ENCODE measurements at places on chromosomes 2 and 18.

DNA sequence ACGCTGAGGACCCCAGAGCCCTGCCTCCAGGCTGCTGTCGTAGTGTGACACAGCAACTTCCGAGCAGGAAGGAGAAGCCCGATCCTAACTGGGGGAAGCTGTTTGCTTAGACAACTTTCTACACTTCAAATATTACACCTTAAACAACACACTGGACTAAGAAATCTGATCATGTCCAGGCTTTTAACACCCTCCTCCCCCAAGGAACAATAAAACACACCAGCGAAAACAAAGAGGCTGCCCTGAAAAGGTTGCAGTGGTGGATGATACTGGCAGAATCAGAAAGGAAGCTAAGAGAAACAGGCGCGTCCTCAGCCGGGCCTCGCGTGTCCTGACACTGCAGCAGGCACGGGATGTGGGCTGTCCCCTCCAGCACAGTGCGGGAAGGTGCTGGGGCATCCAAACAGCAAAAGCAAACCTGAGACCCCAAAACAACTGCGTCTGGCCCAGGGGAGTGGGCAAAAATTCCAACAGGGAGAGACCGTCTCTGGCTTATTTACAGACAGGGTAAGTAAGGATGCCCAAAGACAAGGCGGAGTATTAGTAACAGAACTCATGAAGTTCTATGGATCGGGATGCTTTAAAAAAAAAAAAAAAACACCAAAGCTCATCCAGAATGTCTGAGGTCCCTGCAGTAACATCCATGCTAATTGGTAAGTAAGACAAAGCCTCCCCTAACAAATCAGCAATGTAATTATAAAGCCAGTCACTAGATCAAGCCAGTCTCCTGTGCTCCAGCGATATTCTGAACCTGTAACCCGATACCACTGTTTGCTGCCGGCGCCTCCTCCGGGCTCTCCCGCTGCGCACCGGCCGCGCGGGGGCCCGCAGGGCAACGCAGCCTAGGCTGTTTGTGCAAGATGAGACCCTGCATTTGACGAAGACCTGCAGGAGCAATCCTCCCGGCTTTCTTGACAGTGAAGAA lies 9.0 kb downstream of the SERTAD2 start:
- DNase-seq, result peak; percentile 48

- no peak for DNase-seq
Observed at GRCh38 chr2:213923543-213923942, 487.3 kb upstream of the VWC2L start.

DNA sequence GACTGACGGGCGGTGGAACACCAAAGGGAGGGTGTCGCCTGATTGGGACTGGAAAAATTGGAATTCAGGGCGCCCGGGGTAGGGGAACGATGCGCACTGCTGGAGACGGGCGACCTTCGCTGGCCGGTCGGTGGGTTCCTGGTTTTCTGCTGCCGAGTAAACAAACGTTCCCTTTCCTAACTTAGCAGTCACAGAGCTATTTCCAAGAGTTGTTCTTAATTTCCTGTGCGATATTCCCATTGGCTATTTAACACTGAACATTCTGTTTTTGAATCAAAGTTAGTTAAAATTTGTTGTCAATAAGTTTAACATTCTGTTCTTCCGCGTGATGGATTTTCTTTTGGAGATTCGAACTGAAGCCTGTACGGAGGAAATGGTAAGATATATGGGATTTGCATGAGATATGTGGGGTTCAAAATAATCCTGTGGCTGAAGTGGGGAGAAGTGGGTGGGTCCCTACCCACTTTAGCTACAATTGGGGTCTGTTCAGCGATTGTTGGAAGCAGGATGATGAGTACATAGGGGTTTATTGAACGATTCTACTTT lies 862 bp downstream of the C18orf54 start:
- DNase-seq, result no peak

DNA sequence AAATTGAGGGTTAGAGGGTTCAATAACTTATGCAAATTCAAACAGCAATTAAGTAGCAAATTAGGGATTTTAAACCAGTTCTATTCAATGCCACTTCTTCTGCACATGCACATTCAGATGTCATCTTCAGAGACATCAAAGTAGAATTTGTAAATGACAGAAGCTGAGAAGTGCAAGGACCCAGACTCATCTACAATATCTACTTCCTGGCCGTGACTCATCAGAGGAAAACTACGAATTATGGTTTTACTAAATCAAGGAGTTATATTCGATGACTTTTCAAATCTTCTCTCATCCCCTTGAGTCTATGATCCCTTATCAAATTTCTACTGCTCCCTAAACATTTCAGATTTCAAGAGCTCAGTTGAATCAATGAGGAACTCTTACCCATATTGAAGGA lies 20.0 kb upstream of the STAT4 start:
- DNase-seq, result no peak

DNA sequence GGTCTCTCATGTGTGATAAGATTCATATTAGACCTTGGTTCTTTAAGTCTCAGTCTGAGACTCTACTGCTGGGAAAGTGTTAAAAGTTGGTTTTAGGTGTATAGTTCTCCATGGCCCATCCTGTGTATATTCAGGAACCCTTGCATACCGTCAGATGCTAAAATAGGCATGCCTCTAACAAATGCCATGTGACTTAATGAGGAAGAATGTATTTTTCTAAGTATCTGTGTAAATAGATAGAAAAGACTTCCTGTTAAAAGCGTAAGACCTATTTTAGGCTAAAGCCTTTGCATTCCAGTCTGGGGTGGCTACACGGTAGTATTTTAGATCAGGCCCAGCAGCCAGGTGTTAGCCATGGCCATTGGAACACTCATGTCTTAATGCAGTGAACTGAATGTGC lies 73.3 kb downstream of the RHBDD1 start:
- DNase-seq, result no peak

DNA sequence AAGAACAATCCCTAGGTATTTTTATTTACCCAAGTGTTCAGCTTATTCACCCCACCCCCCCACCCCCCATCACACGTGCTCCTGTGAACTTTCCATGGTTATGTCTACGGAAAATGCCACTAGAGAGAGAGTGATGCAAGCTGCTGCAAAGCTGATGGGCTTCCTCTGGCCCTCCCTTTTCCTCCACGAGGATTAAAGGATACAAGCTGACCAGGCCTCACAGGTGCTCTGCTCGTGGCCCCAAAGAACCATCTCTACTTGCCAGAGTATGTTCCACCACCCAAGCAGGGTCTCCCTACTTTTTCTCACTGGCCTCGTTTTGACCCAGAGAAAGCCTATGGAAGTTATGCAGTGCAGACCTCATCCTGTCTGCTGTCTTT lies 342.6 kb downstream of the CELF4 start:
- DNase-seq, result no peak

GRCh38 chr2:86768189-86768949 lies 22.3 kb downstream of the CD8A start:
- DNase-seq, result no peak

GRCh38 chr2:12555012-12555645 lies 161.6 kb upstream of the TRIB2 start:
- peak; percentile 16 for DNase-seq

DNA sequence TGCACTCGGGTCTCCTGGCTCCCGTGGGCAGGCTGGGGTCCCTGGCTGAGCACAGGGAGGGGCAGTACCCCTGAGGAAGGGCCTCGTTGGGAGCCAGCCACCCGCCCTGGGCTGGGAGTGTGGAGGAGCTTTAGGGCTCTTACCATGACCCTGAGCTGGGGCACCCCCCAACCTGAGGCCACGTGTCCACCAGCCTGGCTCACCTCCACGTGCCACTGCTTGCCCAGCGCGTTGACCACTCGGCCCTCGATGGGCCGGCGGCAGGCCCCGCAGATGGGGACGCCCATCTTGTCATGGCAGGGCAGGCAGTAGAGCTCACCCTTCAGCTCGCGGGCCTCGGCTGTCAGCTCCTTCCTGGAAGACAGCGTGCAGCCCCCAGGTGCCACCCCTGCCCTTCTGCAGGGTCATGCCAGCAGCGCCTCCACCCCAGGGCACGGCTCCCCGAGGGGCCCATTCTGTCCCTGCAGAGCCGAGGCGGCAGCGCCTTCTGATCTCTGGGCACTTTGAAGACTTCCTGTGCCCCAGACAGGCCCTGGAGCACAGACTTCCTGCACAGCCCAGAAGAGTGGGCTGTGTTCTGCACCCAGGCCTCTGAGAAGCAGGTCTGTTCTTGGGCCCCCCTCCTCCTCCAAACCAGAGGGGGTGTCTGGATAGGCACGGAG lies 4.0 kb upstream of the GPR17 start:
- DNase-seq, result peak; percentile 39

DNA sequence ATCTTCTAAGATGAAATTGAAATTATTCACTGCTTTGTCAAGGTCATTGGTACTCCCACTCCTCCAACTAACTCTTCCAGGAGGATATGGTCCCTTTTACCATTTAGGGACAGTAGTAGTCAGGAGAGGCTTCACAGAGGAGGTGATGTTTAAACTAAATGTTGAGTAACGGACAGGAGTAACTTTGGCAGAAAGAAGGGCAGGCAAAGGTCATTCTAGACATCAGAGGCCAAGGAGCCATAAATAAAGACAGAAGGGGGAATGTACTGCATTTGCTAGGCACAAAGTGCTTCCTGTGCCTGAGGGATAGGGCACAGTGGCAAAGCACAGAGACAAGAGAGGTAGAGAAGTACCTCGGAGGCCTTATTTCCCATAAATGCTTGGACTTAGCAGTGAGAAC lies 14.6 kb upstream of the ACMSD start:
- no peak for DNase-seq

- DNase-seq, result no peak
Observed at GRCh38 chr2:19841918-19842693, 59.7 kb downstream of the TTC32 start.

DNA sequence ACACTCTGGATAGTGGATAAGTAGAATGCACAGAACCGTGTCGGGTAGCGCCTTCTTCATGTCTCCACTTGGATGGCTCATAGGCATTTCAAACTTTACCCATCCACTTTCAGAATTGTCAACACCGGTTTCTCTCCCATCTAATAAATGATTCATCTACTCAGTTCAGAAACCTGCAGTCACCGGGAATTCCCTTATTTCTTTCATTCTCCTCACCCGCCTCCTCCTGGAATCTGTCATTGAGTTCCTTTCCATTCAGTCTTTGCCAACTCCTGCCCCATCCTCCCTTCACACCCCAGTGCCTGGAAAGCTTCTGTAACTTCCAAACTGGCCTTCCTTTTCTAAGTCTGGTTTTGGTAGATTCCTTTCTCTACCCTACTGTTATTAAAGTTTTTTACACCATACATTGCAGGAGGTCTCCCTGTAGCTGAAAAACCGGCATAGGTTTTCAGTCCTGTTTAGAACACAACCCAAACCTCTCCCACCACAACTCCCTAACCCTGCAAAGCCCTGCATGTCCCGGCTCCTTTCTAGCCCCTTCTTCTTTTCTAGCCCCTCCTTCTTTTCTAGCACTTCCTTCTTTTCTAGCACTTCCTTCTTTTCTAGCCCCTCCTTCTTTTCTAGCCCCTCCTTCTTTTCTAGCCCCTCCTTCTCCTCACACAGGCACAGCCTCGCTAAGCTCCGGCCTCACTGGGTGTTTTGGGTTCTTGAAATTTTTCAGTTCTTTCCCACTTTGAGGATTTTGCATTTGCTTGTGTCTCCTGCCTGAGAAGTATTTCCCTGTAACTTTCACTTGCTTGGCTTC lies 133.9 kb upstream of the KLHL14 start:
- DNase-seq, result no peak

GRCh38 chr2:43104106-43104505 lies 122.3 kb downstream of the ZFP36L2 start:
- no peak for DNase-seq

- DNase-seq, result no peak
Observed at GRCh38 chr2:137940154-137940553, 24.1 kb upstream of the HNMT start.

GRCh38 chr2:18276583-18277075 lies 283.8 kb downstream of the RDH14 start:
- DNase-seq, result no peak

- no peak for DNase-seq
Observed at GRCh38 chr18:68520406-68521075, 194.4 kb downstream of the TMX3 start.

Data from stimulated activated CD4-positive, alpha-beta T cell treated with anti-CD3 and anti-CD28 coated beads, Interleukin-4, amount 100 ng/mL, for 4 hours (primary cell).